Stimulated activated CD4-positive, alpha-beta T cell treated with anti-CD3 and anti-CD28 coated beads, Interleukin-1b, Interleukin-23, amount 100 ng/mL, for 4 hours (primary cell): ENCODE measurements at places on chromosomes 2 and 18.

DNA sequence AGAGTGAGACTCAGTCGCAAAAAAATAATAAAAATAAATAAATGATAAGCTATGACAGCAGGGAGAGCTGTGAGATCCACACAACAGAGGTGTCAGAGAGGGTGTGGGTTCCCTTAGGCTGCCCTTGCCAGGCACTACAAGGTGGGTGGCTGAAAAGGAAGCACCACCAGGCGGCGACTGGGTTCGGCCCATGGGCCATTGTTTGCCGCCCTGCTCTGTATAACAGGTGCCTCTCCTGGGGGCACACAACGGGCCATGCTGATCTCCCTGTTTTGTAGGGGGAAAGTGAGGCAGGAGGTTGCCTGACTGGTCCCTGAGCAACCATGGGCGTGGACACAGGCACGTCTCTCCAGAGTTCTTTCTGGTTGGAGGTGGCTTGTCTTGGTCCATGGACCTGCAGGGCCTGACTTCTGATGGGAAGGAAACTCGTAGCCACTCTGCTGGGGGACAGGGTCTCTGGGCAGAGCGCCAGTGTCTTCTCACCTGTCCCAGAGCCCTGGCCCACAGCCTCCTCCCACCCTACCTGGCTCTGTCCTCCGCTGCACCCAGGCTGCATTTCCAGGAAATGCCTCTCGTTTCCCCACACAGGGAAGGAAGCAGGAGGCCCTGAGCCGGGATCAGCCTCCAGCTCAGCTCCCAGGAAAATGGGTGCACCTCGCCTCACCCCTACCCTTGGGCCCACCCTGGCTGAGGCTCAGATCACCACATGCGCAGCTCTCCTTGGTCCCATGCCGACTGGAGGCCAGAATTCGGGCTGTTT, 109.6 kb upstream of the ODC1 start:
- DNase-seq, result no peak

DNA sequence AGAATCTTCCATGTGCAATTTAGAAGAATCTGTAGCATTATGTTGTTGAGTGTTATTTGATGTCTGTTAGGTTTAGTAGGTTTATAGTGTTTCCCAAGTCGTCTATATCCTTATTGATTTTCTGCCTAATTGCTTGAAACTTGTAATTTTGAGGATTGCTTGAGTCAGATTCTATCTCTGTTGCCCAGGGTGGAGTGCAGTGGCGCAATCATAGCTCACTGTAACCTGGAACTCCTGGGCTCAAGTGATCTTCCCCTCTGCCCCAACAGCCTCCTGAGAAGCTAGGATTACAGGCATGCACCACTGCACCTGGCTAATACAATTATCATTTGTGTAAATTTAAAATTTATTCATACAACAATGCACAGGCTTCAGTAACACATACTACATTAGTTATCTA, 3.1 kb upstream of the TCF23 start:
- DNase-seq, result no peak

DNA sequence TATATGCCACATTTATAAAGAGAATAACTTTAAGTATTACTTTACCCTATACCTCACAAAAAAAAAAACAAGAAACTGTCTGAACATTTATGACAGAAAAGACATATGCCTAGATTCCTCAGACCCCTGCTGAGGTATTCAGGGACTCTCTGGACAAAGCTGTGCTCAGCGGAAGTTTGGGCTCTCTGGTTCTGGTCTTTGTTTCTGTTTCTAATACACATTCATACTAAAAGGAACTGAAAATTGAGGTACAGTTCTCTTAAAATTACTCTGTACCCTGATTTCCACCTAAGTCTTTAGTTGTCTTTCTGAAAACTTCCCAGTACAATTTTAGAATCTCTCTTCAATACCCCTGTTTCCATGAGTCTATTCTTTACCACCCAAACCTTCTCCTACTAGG, 160.3 kb downstream of the IKZF2 start:
- no peak for DNase-seq

DNA sequence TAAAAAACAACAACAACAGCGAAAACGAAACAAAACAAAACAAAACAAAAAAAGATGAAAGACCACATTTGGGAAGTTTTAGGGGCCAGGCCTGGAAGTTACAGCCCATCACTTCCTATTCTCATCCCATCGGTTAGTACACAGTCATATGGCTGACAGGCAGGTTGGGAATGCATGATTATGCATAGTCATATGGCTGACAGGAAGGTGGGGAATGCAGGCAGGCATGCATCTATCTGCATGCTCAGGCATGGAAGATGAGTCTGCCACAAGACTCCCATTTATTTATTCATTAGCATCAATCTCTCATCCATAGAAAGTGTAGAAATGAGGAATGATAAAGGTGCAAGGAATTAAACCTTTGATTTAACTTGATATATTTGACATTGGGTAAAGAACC, 325.3 kb upstream of the MEX3C start:
- DNase-seq, result no peak

GRCh38 chr18:54251606-54252390, 17.5 kb upstream of the POLI start:
- DNase-seq, result no peak

GRCh38 chr2:241199286-241199685, 10.8 kb downstream of the ANO7 start:
- DNase-seq, result no peak

GRCh38 chr18:5841518-5841917, 53.8 kb downstream of the TMEM200C start:
- no peak for DNase-seq

GRCh38 chr2:237473878-237474441, 13.1 kb upstream of the MLPH start:
- no peak for DNase-seq

- no peak for DNase-seq
Observed at GRCh38 chr2:241270531-241270930, 44.9 kb downstream of the HDLBP start.

DNA sequence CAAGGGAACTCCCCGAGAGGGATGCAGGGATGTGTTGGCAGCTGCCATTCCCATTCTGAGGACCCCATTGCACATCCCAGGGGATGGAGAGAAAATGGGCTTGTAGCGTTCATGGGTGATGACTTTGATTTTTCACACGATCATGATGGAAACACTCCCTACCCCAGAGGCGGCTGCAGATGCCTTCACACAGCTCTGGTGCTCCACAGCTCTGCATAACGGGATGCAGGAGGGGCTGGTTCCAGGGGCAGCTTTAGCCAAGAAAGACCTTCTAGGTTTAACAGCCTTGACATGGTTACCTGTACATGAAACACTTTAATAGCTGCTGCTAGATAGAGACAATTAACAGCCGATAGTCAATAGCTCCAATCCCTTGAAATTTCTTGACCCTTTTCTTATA, 88.7 kb downstream of the TPO start:
- no peak for DNase-seq

DNA sequence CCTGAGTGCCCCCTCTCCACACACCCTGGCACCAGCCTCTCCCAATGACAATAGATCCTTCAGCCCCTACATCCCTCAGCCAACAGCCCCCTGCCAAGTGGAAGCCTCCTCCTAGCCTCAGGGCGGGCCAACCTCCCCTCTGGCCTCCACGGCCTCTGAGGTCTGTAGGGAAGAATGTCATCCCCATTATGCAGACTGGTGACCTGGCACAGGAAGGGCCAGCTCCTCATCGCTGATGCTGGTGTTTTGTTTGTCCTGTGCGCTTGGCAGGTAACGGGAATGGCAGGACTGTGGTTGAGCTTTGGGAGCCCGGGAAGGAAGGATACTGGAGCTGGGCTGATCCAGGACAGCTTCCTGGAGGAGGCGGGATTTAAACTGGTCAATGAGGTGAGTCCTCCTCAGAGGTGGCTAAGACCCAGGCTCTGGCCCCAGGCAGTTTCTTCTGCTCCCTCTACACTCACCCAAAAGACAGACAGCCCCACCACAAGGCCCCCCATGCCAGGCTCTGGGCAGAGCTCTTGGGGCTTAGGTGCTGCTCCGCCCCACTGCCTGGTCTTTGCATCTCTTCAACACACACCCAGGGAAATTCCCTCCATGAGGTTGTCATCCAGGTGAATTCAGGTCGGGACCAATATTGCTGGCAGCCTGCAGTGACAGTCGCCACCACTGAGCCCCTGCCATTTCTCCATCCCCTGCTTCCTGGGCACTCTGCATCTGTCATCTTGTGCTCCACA, 75.2 kb upstream of the SMAD7 start:
- DNase-seq, result no peak

GRCh38 chr18:43312891-43313290, 35.6 kb upstream of the SYT4 start:
- no peak for DNase-seq

GRCh38 chr2:118645876-118646275, 201.6 kb downstream of the EN1 start:
- DNase-seq, result no peak

GRCh38 chr2:39724828-39725144, 54.3 kb downstream of the THUMPD2 start:
- no peak for DNase-seq

- no peak for DNase-seq
Observed at GRCh38 chr2:39667886-39668276, 2.2 kb downstream of the TMEM178A start.

DNA sequence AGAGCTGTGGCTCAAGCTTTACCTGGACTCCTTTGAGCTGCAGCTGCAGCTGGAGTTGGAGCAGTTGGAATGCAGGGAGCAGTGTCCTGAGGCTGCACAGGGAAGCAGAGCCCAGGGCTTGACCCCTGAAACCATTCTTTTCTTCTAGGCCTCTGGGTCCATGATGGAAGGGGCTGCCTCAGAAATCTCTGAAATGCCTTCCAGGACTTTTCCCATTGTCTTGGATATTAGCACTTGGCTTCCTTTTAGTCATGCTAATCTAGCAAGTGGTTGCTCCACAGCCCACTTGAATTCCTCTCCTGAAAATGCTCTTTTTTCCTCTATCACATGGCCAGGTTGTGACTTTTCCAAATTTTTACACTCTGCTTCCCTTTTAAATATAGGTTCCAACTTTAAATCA, 108.6 kb upstream of the RNF152 start:
- no peak for DNase-seq

DNA sequence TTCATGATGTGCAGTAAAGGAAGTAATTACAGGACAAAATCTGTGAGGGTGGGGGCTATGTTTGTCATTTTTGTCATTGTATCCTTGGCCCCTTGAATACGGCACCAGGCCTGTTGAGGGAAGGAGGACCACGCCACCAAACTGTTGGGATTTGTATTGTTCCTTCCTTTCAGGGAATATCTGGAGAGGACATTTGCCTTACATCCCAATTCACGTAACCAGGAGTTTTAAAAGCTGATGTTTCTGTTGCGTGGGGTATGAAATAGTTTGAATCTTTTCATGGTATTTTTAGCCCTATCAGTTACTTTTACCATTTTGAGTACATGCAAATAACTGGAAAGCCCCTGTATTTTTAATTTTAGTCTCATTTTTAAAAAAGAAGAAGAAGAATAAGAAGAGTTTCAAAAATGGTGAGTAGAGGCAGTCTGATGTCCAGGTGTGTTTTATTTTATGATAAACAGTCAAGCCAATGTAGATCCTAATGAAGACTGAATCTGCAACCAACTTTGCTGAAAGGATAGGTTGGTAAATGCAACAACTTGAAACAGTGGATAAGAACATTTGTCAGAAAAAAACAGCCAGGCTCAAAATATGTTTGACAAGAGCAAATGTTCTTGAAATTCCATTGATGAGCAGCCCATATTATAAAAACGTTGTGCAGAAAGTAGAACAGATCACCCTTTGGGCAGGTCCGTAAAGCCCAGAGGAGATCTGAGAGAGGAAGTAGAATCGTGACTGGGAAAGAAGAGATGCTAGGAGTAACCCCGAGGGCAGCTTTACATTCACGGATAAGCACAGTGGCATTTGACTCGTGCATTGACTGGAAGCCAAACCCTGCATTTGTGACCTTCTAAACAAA, 54.5 kb downstream of the RASGRP3 start:
- no peak for DNase-seq

GRCh38 chr2:126828491-126828890, 70.2 kb upstream of the TEX51 start:
- no peak for DNase-seq

GRCh38 chr2:64606479-64607363, 47.0 kb downstream of the SERTAD2 start:
- peak; percentile 67 for DNase-seq

DNA sequence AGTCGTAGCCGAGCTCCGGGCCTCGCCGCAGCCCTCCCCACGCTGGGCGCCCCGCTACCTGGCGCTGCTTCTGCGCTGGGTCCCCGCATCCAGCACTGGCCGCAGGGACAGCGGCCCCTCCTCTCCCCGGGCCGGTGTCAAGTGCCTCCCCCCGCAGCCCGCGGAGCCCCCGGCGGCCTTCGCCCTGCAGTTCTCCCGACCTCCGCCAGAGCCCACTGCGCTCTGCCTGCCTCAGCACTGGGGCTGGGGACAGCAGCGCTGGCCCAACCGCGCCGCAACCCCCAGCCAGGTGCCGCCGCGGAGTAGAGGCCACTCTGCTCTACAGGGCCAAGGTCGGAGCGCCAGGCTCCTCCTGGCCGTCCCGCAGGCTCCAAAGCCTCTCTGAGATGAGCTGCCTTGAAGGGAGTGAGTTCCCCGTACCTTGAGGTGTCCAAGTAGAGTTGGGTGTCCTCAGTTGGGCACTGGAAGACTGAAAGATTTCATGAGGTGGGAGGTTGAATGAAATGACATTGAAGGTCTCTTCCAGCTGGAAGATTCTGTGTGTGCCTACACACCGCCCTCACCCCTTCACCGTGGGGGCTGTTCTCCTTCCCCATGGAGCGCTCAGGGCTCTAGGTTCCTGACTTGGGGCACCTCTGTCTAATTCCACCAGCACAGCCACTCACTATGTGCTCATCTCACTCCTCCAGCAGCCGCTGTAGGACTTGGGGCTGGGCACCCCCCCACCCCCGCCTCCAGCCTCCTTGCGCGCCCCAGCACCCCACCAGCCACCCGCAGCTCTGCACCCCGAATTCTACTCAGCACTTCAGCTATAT, 854 bp upstream of the DNMT3A start:
- DNase-seq, result peak; percentile 73

DNA sequence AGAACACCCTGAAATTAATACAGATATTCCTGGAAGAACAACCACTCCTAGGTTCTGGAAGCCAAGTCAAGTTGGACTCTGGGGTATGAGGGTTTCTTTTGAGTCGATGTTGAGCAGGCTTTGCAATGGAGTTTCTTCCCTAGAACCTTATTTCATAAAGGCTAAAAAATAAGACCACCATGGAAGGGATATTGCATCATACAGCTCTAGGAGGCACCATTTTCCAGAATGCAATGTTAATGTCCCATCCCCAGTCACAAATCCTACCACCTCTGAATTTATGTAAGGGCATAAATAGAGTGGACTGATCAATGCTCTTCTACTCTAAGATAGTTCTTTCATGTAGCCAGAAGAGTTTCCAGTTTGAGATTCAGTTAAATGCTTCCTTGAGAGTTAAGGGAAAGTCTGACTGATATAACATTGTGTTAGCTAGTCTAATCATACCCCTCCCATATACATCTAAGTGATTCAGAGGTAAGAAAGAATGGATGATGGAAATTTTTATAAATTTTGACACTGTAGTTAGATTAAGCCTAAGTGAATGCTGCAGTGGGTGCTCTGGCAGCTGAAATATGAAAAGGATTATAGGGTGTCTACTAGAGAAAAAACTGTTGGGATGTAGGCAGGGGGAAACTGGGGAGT, 22.0 kb downstream of the ARHGAP15 start:
- DNase-seq, result no peak
